Activated CD4-positive, alpha-beta T cell treated with anti-CD3 and anti-CD28 coated beads for 36 hours (primary cell): ENCODE measurements at places on chromosomes 3 and 15.

DNA sequence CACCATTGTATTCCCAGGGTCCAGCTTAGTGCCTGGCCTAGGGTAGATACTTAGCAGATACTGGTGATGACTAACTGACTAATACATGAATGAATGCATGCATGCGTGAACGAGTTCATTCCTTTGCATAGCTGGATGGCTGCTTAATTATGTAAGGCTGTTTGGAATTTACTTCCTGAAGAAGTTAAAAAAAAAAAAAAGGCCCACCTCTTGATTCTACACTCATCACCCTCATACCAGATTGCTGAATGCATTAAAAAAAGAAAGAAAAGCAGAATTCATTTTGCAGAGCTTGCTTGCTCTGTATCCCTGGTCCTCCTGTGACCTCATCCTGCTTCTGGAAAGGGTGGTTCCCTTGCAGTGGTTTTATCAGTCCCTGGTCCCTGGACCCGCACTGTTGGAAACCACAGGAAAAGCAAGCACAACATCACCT lies 277.6 kb upstream of the CFAP20DC start:
- DNase-seq = no peak

DNA sequence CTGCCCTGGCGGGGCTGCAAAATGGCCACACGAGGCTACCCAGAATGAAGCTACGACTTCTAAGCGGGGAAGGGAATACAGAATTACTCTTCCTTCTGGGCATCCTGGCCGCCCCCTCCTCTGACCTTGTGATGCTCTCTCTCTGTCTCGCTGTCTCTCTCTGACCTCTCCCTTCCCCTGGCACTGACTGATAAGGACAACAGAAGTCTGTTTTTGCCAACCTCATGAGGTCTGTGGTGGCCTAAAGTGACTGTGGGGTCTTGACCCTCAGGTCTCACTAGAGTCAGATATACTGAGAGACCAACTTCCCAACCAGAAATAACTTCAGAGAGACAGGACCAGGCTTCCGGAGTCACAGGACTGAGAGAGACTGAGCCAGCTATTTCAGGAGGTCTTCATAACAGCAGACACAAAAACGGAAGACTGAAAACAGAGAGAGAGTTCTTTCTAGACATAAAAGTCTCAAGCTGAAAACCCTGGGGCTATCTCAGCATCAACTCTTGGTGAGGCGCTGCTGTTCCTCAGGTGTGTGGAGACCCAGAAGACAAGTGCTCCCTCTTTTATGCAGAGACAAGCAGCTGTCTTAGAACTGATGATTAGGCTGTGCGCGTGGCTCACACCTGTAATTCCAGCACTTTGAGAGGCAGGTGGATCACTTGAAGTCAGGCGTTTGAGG lies 38.2 kb upstream of the CFAP161 start:
- no peak for DNase-seq

- DNase-seq = no peak
Measured at GRCh38 chr3:137110392-137110996, 152.7 kb downstream of the IL20RB start.

DNA sequence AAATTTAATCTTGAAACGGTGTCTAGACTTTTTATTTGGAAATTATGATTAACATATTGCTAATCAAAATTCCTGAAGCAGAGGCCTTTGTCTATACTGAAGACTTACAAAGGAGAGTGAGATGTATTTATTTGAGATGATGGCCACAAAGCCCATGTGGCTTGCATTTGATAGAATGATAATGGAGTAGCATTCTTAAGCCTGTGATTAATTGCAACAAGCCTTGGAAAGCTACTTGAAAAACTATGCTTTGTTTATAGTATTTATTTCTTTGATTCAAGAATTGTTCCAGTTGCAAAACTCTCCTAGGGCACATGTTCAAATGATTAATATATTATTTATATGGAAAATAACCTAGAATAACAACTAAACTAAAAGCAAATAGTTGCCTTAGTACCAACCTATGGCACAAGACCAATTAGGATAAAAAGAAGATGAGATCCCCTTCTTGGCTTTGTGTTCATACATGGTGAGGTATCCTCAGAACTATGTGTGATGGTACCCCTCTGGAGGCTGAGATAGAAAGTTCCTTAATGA lies 244.1 kb upstream of the TBL1XR1 start:
- no peak for DNase-seq

GRCh38 chr3:29870136-29870535 lies 589.3 kb downstream of the RBMS3 start:
- DNase-seq = no peak
